GM19239 (cell line): ENCODE measurements at places on chromosomes 6 and 20.
A peak's percentile ranks its signal among the peaks of the same experiment; 100 is the strongest.

DNA sequence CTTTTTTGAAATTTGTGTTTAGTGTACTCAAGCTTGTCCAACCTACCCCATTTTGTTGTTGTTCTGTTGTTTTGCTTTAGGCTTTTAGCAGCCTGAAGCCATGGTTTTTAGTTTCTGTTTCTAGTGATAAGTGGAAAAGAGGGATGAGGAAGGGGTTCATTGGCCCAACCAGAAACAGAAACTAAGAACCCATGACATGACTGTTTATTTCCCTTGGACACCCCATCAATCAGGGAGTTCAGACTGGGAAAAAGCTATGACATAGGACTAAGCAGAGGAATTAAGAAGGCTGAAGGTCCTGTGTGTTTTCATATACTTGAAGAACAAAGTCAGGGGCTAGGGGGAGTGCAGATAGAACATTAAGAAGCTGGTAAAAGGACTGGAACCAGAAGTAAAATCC is 194.5 kb upstream of the THEMIS start:
- DNase-seq, result no peak

GRCh38 chr6:5510331-5511133 is 249.2 kb downstream of the FARS2 start:
- DNase-seq, result no peak

DNA sequence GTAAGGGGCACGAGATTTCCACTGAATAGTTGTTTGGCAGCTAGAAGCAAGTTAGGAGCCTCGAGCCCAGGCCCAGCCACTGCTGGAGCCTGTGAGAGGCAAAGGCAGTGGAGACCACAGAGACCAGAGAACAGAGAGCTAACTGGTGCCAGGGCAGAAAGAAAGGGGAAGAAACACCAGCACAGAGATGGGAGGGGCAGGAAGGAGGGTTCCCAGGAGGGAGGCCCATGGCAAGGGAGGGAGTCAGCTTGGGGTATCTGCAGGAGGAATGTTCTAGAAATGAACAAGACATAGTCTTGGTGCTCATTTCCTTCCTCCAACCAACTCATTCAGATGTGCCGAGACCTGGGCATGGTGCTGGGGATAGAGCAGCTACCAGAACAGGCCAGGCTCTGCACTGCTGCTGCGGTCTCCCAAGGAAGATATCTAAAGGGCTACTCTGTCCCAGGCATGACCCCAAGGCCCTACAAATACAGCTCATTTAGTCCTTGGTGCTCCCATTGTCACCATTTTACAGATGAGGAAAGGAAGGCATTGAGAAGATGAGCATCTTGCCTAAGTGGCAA is 10.7 kb downstream of the ANGPT4 start:
- DNase-seq, result no peak

DNA sequence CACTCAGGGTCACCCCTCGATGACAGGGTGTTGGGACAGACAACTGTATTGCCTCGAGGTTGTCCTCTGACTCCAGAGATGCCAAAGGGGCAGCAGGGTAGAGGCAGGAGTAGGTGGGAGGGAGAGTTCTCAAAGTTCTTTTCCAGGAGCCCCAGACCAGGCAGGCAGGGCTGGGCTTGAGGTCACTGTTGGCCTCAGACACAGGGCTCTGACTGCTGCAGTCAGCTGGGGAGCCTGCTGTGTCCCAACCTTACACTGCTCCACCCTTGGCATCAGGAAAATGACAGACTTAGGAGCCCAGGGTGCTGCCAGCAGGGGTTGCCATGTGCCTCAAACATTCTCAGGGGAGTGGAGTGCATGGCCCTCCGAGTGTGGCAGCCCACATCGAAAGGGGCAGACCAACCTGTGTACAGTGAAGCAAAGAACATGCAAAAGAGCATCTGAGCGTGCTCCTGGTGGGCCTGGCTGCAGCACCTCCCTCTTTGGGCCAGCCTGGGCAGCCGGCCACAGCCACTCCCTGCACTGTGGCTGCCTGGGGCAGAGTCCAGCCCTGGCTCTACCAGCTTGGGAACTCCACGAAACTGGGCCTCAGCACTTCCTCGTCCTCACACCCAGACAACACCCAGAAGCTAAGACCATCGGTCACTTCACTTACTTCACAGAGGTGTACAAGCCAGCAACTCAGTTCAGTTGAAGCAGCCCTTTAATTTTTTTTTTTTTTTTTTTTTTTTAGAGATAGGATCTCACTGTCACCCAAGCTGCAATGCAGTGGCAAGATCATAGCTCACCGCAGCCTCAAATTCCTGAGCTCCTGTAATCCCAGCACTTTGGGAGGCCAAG is 24.0 kb downstream of the C6orf132 start:
- no peak for DNase-seq

DNA sequence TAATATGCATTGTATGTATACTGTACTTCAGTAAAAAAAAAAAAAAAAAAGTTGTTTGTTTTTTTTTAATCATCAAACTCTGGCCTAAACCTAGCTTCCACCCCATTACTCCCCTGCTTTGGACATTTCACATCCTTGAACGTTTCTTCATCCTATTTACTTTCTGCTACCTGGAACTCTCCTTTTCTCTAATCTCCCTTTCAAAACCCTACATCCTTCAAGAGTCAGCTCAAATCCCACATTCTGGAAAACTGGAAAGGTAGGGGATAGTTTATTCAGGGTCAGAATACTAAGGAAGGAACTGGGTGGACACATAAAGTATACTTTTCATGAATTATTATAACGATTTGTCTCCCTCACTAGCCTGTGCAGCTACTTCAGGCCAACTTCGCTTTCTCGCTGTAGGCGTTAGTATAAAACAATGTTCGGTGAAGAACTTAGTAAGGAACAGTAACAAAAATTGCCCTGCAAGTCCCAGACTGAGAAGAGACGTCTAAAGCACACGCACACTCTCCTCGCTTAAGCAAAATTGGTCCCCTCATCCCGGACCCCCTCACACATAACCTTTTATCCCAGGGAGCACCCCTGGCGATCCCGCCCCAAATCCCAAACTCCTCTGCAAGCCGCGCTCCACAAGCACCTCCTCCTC is 775 bp downstream of the PIGU start:
- DNase-seq, result no peak

DNA sequence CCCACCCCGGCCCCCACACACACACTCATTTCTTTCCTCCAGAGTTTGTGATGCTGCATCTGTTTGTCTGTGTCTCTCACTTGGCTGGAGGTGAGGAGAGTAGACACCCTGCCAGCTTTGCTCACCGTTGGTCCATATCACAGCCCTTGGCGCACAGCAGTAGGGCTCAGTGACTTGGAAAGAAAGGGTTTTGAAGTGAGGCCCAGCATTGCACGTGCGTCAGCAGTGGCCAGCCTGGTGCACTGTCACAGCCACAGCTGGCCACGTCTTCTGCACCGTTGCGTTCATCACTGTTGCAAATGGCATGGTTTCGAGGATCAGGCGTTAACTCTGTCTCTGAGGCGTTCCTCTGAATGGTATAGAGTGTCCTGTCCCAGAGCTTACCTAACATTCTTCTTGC is 3.7 kb downstream of the WFDC5 start:
- DNase-seq, result no peak

DNA sequence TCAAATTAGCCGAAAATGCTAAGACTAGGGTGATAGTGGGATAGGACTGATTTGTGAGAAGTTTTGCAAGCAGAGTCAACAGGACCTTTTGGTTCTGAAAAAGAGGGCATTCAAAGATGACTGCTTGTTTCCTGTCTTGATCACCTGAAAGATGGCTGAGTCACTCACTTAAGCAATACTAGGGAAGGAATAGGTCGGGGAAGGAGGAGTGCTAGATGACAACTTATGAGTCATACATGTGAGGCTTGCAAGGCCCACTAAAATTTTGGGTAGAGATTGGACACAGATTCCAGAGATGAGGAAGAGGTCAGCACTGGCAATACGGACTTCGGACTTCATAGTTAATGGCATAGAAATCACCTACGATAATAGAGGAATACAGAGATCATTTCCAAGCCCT is 89.2 kb downstream of the FAM83B start:
- DNase-seq, result no peak

DNA sequence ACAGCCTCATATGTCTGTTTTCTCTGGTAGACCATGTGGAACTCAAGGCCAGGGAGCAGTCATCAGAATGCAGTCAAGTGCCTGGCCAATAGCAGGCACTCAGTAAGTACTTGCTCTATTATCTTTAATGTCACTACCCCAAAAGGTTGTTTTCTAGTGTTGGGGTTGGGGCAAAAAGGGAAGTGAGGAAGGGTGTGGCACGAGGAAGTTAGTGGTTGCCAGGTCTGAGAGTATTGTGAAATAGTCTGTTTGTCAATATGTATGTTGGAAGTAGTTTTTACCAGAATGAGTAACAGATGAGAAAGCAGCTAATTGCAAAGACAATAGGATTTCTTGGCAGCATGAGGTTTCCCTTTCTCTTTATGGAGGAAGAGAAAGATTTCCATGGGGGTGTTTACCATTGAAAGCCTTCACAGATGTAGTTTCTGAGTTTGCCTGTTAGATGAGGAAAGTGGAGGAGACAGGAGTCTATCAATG is 59.5 kb upstream of the ARMH2 start:
- DNase-seq, result peak; percentile 24

- DNase-seq, result no peak
Measured at GRCh38 chr20:24870881-24871280, 78.2 kb upstream of the CST7 start.

- no peak for DNase-seq
Measured at GRCh38 chr20:62322492-62323041, 19.8 kb downstream of the ADRM1 start.

GRCh38 chr20:57080796-57081195 is 185.6 kb downstream of the BMP7 start:
- DNase-seq, result no peak

- DNase-seq, result no peak
Measured at GRCh38 chr6:40196135-40196518, 261.9 kb upstream of the MOCS1 start.

- no peak for DNase-seq
Measured at GRCh38 chr6:89160331-89161092, 14.7 kb downstream of the PM20D2 start.

GRCh38 chr6:101605874-101606273 is 212.4 kb downstream of the GRIK2 start:
- DNase-seq, result no peak

- peak; percentile 46 for DNase-seq
Measured at GRCh38 chr6:156780102-156780641, 3.0 kb downstream of the ARID1B start.

DNA sequence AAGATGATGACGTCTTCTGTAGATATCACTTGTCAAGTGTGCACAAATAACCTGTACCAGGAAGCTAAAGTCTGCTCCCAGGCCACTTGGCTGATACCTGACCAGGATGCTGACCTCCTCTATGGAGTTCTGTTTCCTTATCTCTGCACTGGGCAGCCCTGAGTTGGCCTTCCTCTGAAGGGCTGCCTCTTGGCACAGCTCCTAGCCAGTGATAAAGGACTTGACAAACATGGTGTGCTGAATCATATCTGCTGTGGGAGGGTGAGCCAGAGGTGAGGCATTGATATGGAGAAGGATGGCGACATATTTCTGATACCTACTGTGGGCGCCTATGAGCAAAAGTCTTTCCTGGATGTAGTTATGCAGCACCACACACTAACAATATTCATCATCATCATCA is 32.8 kb upstream of the FOXA2 start:
- no peak for DNase-seq

- no peak for DNase-seq
Measured at GRCh38 chr20:6051505-6051904, 2.4 kb downstream of the LRRN4 start.

DNA sequence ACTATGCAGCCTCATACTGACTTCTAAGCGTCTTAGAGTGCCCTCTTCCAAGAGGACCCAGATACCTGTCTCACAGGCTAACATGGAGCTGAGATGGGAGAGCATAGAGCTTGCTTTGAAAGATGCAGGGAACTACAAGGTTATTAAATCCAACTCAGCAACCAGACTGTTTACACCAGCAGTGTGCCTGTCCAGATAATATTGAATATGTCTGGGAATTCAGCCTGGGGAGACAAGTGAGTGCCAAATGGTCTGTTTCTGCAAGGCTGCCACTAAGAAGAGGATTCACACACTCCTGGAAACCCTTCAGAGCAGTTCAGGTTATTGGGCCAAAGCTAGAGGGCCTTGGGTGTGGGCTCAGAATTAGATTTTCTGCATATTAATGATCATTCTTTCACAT is 547.8 kb downstream of the PTPRT start:
- no peak for DNase-seq

- no peak for DNase-seq
Measured at GRCh38 chr6:157656437-157656997, 166.5 kb upstream of the SNX9 start.

DNA sequence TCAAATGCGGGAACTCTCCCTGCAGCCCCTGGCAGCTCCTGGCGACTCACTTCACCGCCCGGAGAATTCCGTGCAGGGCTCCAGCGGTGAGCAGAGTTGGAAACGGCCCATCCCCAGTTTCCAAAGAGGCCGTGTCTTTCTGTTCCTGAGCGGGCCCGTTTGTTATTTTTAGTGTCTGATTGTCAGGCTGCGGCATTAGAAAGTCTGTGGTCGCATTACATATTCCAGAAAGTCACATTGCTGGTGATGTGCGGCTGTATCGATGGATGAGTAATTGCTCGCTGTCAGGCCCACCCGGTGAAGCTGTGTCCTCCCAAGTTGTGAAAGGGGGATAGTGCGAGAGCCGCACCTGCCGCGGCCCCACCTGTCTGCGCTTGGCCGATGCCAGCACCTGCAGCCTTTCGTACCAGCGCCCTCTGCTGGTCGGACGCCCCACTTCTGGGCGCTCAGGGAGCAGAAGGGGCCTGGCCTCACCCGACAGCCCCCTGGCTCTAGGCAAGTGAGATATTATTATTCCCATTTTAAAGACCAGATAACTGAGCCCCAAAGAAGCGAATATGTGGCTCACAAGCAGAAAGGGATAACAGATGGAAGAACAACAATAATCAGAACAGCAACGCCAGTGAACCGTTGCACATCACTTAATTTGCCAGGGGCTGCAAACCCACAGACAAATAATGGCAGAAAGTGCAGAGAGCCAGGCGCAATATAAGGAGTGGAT is 244.9 kb downstream of the TSHZ2 start:
- peak; percentile 40 for DNase-seq

DNA sequence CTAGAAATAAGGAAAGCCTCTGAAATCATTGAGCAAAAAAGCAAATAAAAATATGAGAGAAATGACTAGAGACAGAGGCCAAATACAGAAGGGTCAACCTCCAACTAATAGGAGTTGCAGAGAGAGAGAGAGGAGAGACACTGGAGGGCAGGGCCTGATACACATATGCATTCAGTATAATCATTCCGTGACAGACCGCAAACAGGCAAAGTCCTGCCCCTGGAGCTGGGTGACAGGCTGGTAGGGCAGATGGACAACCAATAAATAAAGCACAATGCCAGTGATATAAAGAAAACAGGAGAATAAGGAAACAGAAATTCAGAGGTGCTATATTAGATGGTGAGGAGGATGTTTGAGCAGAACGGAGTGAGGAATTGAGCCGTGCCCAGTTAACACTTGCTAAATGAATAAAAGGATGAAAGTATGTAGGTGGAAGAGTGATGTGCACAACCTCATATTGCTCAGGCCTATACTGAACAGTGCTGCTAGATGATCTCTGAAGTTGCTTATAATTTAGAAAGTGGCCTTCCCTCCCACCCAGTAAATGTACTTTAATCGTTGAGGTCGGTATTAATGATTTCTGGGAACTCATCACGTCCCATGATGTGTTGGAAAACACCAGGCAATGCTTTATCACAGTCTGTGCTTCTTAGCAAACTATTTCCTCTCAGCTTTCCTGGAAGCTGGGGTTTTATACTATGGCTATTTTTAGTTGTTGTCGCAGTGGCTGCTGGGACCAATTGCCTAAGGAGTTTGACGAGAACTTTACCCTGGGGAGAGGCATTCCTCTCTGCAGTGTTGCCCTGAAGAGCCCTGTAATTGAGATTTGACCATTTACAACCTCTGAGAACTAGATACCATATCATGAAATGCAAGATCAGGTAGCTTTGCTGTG is 37.6 kb upstream of the CLIC5 start:
- no peak for DNase-seq

GRCh38 chr20:20277894-20278335 is 90.0 kb upstream of the INSM1 start:
- DNase-seq, result no peak
